Activated T-cell treated with anti-CD3 and anti-CD28 coated beads, Interleukin-2, amount 50 U/mL, for 1 hour (primary cell): ENCODE measurements at places on chromosomes 5 and 9.

DNA sequence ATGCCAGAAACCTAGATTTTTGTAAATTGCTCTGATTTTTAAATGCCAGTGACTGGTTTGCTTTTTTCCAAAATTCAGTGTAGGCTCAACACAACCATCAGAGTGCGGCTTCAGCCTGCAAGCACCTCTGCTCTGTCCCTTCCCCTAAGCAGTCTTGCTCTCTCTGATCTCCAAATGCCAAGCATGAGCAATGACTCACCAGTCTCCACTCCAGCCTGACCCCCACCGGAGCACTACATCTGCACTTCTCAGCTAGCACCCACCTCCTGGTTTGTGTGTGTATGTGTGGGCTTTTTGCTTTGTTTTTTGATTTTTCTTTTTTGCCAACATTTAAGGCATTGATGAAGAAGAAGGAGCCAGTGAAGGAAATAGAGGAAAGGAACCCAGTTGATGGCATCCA, 61.4 kb upstream of the ADRA1B start:
- no peak for DNase-seq

GRCh38 chr9:3361116-3361515, 164.7 kb downstream of the RFX3 start:
- no peak for DNase-seq

DNA sequence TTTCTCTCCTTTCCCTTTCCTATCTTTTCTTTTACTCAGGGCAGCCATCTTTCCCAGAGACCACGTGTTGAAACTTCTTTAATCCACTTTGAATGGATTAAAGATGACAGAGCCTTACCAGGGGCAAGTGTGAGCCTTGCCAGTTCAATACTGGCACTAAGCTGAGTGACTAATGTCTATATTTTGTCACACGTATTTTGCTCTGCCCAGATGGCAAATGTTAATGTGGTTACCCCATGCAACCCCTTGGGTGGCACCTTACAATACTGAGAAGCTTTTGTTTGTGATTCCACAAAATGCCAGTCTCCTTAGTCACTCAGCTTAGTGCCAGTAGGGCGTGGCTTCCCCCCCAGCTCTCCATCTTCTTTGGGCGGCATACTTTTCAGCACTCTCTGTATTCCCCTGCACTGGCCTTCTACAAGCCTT, 24.8 kb downstream of the ANXA1 start:
- DNase-seq, result no peak

GRCh38 chr5:118520771-118521415, 467.5 kb downstream of the DTWD2 start:
- DNase-seq, result no peak

DNA sequence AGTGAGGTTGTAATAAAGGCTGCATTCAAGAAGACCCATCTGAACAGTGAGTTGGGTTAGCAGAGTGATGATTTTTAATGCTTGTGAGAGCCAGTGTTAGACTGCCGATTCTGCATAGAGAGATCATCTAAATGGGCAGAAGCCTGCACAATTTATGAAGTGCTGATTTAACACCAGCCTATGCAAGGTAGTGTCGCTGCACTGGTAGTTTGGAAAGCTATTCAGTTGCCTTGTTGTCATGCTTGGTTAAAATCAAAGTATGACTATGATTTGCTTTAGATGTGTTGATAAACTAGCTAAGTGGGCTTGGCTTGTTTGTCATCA, 379 bp upstream of the LRRTM2 start:
- DNase-seq, result no peak

GRCh38 chr5:100854591-100854990, 48.5 kb downstream of the ST8SIA4 start:
- DNase-seq, result no peak

DNA sequence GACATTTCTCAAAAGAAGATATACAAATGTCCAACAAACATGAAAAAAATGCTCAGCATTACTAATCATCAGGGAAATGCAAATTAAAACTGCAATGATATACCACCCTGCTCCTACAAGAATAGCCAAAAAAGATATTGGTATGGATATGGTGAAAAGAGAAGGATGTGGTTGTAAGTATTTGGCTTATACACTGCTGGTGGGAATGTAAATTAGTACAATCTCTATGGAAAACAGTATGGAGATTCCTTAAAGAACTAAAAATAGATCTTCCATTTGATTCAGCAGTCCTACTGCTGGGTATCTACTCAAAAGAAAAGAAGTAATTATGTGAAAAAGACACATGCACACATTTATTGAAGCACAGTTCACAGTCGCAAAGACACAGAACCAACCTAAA, 67.6 kb upstream of the RUSC2 start:
- DNase-seq, result no peak

DNA sequence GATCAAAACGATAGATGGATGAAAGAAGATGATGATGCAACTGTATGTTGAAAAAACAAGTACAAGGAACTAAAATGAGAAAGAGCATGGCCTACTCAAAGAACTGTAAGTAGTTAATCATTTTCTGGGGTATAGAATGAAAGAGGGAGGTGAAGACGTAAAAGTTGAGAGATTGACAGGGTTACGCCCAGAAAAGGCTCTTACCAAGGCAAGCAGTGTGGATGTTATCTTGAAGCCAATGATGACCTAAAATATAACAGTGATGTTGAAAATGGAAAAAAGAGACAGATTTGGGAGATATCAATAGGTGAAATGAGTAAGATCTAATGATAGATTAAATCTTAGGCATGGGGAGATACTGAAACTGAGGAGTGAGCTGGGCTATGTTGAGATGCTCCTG, 80.4 kb upstream of the GNAQ start:
- DNase-seq, result no peak

DNA sequence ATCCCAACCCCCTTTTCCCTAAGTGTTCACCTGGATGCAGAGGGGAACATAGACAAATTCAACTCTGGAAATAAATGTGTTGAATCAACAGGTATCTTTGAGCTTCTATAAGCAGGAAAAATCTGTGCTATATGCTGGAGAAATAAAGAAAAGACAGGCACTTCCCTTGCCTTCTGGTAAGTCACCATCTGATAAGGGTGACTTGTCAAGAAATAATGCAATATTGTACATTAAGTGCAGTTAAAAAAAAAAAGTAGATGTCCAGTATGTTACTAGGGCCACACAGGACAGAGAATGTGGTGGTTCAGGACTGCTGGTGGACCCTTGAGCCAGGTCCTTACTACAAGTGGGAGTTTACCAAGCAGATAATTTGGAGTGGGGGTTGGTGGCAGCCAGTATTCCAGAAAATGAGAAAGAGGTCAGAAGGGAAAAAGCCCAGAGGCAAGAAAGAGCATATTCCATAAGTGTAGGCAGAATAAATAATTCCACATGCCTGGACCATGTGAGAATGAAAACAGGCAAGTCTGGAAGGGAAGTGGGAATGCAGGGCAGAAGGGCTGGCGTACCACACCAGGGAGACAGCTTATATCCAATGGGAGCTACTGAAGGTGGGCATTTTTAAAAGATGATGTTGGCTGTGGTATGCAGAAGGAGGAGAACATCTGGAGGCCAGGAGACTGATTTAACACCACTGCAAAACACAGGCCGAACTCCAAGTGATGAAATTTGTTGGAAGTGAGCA, 209.9 kb downstream of the SEMA5A start:
- DNase-seq, result no peak

DNA sequence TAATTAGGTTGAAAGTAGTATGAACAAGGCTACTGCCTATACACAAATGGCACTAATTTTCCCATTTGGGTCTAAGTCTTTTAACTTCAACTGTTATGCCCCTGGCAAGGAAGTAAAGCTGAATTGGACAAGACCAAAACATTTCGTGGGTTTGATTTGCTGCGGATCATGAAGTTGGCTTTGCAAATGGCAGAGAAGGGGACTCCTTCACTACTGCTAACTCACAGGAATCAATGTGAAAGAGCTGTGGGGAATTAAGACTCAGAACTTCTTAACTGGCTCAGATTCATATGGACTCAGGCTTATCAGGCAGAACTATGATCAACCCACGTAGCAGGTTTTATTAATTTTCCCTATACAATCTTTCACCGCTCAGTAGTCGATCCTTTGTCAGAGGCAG, 73.8 kb upstream of the IFNE start:
- DNase-seq, result no peak

- no peak for DNase-seq
These were observed 671 bp downstream of the RGS14 start for GRCh38 chr5:177358370-177358819.

- no peak for DNase-seq
These were observed 24.4 kb upstream of the HMCN2 start for GRCh38 chr9:130241198-130241535.
